ENCODE measurements at places on chromosomes 12 and 14.

GRCh38 chr12:24121911-24122310 is 172.4 kb upstream of the SOX5 start:
- no peak for DNase-seq

DNA sequence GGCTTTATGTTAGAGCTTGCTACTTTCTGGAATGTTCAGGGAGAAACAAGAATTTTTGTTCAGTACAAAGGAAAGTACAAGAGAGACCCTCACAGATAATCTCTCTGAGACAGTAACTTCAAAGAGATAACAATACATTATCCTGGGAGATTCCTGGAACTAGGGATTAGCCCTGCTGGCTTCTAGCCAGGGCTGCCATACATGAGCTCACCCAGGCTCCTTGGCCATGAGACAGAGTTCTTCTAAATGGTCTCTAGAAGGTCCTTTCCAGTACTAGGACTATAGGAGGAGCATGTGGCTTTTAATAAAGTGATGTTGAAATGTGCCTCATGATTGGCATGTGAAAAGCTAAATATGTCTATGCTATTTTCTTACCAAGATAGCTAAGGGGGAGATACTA is 342.5 kb downstream of the EMP1 start:
- DNase-seq, result no peak

DNA sequence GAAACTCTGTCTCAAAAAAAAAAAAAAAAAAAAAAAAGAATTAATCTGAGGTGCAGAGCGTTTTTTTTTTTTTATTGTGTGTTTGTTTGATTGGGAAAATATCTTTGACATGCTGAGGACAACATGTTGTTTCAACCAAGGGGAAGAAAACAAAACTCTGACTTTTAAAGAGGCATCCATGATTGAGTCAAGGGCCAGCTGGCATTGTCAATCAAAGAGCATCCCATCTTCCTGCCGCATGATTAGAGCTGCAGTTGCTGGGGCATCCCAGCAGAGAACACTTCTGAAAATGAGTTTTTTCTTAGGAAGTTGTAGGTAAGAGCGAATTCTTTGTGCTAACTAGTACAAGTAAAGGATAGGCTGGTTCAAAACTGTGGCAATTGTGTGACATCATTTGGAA is 200.9 kb upstream of the DAAM1 start:
- no peak for DNase-seq

- no peak for DNase-seq
Measured at GRCh38 chr12:107468182-107468581, 217.4 kb upstream of the PWP1 start.

DNA sequence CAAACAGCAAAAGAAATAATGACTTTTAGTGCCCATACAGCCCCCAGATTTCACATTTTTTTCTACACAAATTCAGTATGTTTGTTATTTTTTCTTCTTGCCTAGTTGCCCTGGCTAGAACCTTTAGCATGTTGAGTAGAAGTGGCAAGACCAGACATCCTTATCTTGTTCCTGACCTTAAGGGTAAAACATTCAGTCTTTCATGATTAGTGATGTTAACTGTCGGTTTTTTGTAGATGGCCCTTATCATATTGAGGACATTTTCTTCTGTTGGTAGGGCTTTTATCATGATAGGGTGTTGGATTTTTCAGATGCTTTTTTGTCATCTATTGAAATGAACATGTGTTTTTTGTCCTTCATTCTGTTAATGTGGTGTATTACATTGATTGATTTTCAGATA is 17.1 kb downstream of the IRAK3 start:
- no peak for DNase-seq
